Neural cell (in vitro differentiated cells): ENCODE measurements at places on chromosomes 7 and 10. TPM values are rescaled to one million over a fixed set of nuclear protein-coding genes. Genes with fewer than 3 reads are reported as not detected.

The BMI1 gene
- 67.3 and 86.8 TPM in 2 replicates for polyA plus RNA-seq

The TMEM196 gene
- 30.3 and 35.7 TPM in 2 replicates for polyA plus RNA-seq

The OR13A1 gene
- polyA plus RNA-seq: 0.11 and 0.32 TPM in 2 replicates

The SUN3 gene
- not detected in 2 replicates for polyA plus RNA-seq

The CDC14C gene
- polyA plus RNA-seq: not detected in 2 replicates

The NANOS1 gene
- 26.0 and 29.1 TPM in 2 replicates for polyA plus RNA-seq

The EPO gene
- polyA plus RNA-seq: not detected in 2 replicates

The SFMBT2 gene
- polyA plus RNA-seq: 0.62 and 1.3 TPM in 2 replicates

The KIAA1549 gene
- 14.1 and 14.8 TPM in 2 replicates for polyA plus RNA-seq

The NACAD gene
- 8.5 and 14.5 TPM in 2 replicates for polyA plus RNA-seq

The ACTA2 gene
- 0.53 and 1.2 TPM in 2 replicates for polyA plus RNA-seq

The NPC1L1 gene
- polyA plus RNA-seq: 0.20 TPM in 1 of 2 replicates, not detected in the other

The OPALIN gene
- polyA plus RNA-seq: not detected in 2 replicates

The UPF2 gene
- 12.3 and 14.3 TPM in 2 replicates for polyA plus RNA-seq

The HYAL4 gene
- 0.64 TPM in 1 of 2 replicates, not detected in the other for polyA plus RNA-seq

The UTF1 gene
- not detected in 2 replicates for polyA plus RNA-seq

The GDF2 gene
- not detected in 2 replicates for polyA plus RNA-seq
